Neural progenitor cell (in vitro differentiated cells): ENCODE measurements at places on chromosomes 4 and X.
A peak's percentile ranks its signal among the peaks of the same experiment; 100 is the strongest.

DNA sequence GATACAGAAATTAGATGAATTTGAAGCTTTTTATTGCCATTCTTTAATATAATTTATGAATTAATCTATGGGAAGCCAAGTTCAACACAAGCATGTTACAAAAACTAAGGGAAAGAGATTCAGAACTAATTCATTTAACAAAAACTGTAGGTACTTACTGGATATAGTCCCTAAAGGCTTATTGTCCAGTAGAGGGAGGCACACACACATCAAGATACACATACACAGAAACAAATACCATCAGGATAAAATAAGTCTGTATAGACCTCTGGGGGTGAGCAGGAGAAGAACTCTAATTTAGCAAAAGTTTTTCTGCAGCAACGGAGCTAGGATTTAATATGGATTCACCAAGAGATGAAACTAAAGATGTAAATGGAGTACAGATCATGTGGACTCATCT is 83.0 kb upstream of the IL13RA1 start:
- H3K4me3 ChIP-seq = no peak overlapping the region
- DNase-seq = no peak
- H3K27me3 ChIP-seq = no peaks in the 10 kb centered on the region
- no peak overlapping the region for H3K27ac ChIP-seq

DNA sequence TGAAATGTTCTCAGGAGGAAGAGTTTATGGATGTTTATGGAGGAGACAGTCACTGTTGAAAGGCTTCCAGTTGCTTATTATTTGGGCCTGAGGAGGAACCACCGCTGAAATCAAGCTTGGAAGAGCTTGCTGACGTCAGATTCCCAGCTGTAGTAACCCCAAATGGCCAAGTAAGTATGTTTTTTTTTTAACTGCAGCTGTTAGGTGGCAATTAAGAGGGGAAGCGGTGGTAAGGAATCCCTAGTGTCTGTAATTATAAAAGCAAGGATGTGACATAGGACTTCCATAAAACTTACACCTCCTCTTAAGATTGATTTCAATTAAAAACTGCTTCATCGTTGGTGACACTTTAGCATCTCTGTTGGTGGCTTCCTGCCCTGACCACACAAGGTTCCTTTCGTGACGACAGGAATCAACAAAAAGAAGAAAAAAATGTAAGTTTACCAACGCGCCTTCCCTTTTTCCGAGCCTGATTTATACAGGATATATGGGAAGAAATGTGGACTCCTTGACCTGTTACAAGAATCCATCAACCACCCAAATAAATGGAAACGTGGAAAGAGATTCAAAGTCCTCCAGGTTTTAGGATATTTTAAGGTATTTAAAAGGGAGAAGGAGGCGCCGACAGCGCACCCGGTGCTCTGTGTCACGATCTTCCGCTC is 884 bp downstream of the RELL1 start:
- DNase-seq = peak; percentile 16
- peaks cover 17% of the 10 kb centered on the region for H3K27me3 ChIP-seq
- peak overlapping the region; percentile 79 for H3K4me3 ChIP-seq
- H3K27ac ChIP-seq = no peak overlapping the region
- H3K4me1 ChIP-seq = peaks cover 12% of the 10 kb centered on the region

- H3K27ac ChIP-seq = no peak overlapping the region
- H3K4me3 ChIP-seq = peak overlapping the region; percentile 78
- DNase-seq = no peak
- peaks cover 8% of the 10 kb centered on the region for H3K4me1 ChIP-seq
These were observed 401 bp upstream of the EDNRA start for GRCh38 chr4:147480502-147480890.

DNA sequence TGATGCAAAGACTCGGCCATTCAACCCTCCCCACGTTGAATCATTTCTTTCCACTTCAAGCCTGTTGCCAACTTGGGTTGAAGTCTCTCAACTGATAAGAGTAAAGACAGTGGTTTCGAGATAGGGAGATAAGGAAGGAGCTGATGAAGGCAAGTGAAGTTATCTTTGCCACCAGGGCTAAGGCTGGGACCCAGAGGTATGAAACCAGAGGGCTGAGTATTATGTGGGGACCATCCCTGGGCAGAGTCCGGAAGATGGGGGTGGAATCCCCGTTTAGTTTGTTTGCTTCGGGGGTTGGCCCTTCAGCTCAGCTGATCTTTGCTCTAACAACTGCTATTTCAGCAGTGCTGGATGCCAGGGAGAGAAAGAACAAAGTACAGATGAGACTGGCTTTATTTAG is 2.3 kb upstream of the XPNPEP2 start:
- no peaks in the 10 kb centered on the region for H3K27me3 ChIP-seq
- peaks cover 8% of the 10 kb centered on the region for H3K4me1 ChIP-seq
- H3K4me3 ChIP-seq = no peak overlapping the region
- no peaks in the 10 kb centered on the region for H3K36me3 ChIP-seq

DNA sequence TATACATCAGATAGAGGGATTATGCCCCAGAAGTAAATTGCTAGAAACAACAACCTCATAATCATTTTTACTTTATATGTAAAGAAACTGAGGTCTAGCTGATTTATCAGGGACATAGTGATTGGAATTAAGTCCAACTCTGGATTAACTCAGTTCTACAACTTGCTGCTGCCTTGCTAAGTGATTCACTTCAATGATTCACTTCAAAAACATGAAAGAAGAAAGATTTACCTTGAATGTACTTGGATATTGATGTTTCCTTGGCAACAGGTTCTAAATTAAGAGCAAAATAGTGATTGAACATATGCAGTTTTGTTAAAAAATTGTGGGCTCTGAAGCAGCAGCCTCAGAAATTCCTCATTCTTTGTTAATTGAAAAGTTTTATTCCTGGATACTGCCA is 99.8 kb upstream of the H2AZ1 start:
- no peak overlapping the region for H3K4me3 ChIP-seq
- H3K4me1 ChIP-seq = peaks cover 3% of the 10 kb centered on the region
- no peaks in the 10 kb centered on the region for H3K27me3 ChIP-seq
- H3K36me3 ChIP-seq = no peaks in the 10 kb centered on the region

GRCh38 chrX:44440006-44440405 is 96.5 kb upstream of the EFHC2 start:
- H3K36me3 ChIP-seq = no peaks in the 10 kb centered on the region
- H3K4me3 ChIP-seq = no peak overlapping the region
- H3K27ac ChIP-seq = no peak overlapping the region
- DNase-seq = no peak

- no peak within 1 kb of the TSS for H3K27ac ChIP-seq
- peak; percentile 83 for DNase-seq
- H3K4me3 ChIP-seq = peak within 1 kb of the TSS; percentile 68
- peaks cover 15% of the 10 kb centered on the region for H3K4me1 ChIP-seq
- peaks cover 70% of the 10 kb centered on the region for H3K27me3 ChIP-seq
- no peaks in the 10 kb centered on the region for H3K36me3 ChIP-seq
These were observed at the start of gene UNC5C for GRCh38 chr4:95548738-95549245. Gene UNC5C (minus strand): TSS chr4:95548973.

GRCh38 chr4:140809676-140810075 is 53.5 kb upstream of the TBC1D9 start:
- no peak overlapping the region for H3K4me3 ChIP-seq
- H3K27ac ChIP-seq = no peak overlapping the region
- H3K36me3 ChIP-seq = no peaks in the 10 kb centered on the region
- DNase-seq = no peak

DNA sequence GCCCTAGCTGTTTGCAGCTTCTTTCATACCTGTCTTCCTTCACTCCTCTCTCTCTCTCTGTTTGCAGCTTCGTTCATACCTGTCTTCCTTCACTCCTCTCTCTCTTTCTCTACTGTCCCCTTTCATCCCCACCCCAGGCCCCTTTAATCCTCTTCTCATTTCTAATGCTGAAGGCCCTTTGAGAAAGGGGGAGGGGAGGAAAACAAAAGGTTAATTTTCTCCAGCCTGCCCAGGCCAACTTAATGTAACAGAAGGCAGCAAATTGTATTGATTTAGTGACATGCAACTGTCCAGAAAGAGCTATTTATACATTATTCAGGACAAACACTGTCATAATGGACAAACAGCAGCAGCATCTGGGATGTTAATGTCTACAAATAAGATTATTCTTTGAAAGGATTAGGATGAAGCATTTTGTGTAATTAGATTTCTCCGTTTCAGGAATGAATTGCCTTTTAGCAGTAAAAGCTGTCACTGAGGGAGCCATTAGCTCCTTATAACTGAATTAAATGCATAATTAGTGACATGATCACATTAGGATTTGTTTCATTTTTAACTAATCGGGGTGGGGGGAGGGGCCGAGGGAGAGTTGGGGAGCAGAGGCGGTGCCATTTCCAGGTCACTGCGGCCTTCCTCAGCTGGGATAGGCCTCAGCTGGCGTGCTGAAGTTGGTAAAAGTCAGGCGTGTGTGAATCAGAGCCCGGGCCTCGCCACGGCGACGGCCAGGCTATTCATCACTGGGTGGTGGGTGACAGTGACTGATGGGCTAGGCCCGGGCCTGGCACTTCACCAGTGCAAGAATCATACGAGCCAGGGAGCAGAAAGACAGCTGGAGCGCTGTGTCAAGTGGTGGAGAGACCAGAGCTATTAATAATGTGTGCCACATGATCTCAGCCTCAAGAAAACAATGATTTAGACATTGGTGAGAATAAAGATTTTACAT is 174.5 kb downstream of the NKX6-1 start:
- no peak overlapping the region for H3K27ac ChIP-seq
- peak; percentile 55 for DNase-seq
- H3K27me3 ChIP-seq = peaks cover 71% of the 10 kb centered on the region
- no peaks in the 10 kb centered on the region for H3K36me3 ChIP-seq
- peaks cover 30% of the 10 kb centered on the region for H3K4me1 ChIP-seq

GRCh38 chrX:55107262-55107661 is 18.4 kb downstream of the PAGE2 start:
- no peaks in the 10 kb centered on the region for H3K27me3 ChIP-seq
- no peak overlapping the region for H3K4me3 ChIP-seq
- no peak for DNase-seq
- H3K4me1 ChIP-seq = no peaks in the 10 kb centered on the region

- peaks cover 62% of the 10 kb centered on the region for H3K4me1 ChIP-seq
- H3K4me3 ChIP-seq = no peak overlapping the region
- peak overlapping the region; percentile 93 for H3K27ac ChIP-seq
These were observed 151.9 kb upstream of the ANK2 start for GRCh38 chr4:112897543-112897942.

GRCh38 chr4:69167300-69167699 is 47.2 kb downstream of the UGT2B11 start:
- H3K27ac ChIP-seq = no peak overlapping the region
- H3K4me3 ChIP-seq = no peak overlapping the region
- no peaks in the 10 kb centered on the region for H3K27me3 ChIP-seq
- no peak for DNase-seq
- no peaks in the 10 kb centered on the region for H3K36me3 ChIP-seq
- H3K4me1 ChIP-seq = no peaks in the 10 kb centered on the region

DNA sequence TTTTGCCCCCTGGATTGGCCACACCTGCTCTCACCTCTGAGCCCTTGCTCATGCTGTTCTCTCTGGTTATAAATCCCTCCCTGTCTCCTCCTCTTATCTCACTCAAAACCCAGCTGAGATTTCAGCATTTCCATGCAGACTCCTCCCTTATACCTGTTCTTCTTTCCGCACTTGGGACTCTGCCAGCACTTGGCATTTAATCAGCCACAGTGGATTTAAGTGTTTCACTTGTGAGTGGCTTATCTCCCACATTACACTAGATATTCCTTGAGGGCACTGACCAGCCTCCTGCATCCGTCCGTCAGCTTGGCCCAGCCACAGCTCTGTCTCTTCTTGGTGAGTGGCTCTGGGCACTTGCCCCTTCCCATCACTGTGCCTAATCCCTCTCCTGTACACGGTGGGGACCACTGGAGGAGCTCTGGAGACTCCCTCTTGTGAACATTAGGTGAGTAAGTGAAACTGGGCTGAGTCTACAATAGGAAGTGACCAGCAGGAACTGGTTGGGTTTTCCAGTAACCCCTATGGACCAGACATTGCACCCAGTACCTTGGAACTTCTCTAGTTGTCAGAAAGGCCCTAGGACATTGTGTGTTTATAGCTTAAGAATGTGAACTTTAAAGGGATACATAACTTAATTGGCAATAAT is 19.9 kb downstream of the FGFBP1 start:
- H3K27me3 ChIP-seq = no peaks in the 10 kb centered on the region
- no peak overlapping the region for H3K27ac ChIP-seq
- H3K36me3 ChIP-seq = no peaks in the 10 kb centered on the region
- no peaks in the 10 kb centered on the region for H3K4me1 ChIP-seq

GRCh38 chr4:111991163-111991562 is 154.1 kb upstream of the FAM241A start:
- no peak overlapping the region for H3K4me3 ChIP-seq
- H3K27ac ChIP-seq = no peak overlapping the region
- H3K36me3 ChIP-seq = no peaks in the 10 kb centered on the region
- no peak for DNase-seq

- no peaks in the 10 kb centered on the region for H3K27me3 ChIP-seq
- no peak overlapping the region for H3K4me3 ChIP-seq
- peaks cover 28% of the 10 kb centered on the region for H3K4me1 ChIP-seq
These were observed 133.5 kb upstream of the KLF3 start for GRCh38 chr4:38530486-38530885.

GRCh38 chrX:7109838-7110793 is 37.4 kb upstream of the STS start:
- H3K27me3 ChIP-seq = no peaks in the 10 kb centered on the region
- H3K36me3 ChIP-seq = no peaks in the 10 kb centered on the region
- H3K4me1 ChIP-seq = peaks cover 16% of the 10 kb centered on the region
- H3K27ac ChIP-seq = no peak overlapping the region
- H3K4me3 ChIP-seq = no peak overlapping the region

DNA sequence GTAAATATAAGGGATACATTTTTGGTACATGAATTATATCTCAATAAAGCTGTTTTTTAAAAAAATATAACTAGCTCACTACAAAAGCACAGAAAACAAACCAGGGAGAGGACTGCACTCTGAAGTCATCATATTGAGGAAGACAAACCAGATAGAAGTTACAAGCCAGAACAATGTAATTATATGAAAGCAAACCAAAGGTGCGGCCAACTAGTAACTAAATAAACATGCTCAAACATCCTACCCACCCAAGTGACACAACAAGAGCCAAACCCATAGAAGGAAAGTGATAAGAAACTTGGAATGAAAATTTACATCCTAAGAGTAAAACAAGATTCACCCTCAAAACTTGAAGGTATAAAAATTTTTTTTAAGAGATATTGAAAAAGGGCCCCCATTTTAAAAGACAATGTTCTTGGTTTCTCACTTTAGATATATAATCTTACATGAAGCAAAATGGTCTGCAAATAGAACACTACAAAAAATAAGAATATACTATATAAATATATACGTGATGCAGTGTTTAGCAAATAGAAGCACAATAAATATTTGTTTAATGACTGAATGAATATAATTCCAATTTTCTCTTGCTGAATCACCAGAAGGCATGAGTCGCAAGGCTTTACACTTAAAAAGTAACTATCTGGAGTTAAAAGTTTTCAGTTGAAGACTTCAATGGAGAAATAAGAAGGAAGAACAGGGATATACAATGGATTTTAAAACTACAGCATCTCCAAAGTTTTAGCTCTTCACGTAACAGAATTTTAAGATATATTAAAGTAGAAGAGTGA is 4.0 kb upstream of the SH3D19 start:
- H3K36me3 ChIP-seq = no peaks in the 10 kb centered on the region
- peaks cover 6% of the 10 kb centered on the region for H3K27me3 ChIP-seq
- H3K4me3 ChIP-seq = no peak overlapping the region
- peaks cover 4% of the 10 kb centered on the region for H3K4me1 ChIP-seq
